Natural killer cell treated with Interleukin-12 subunit alpha and Interleukin-12 subunit beta and Interleukin-15 and Interleukin-18, amount 100 ng/mL, for 72 hours (primary cell): ENCODE measurements at places on chromosomes 11 and 22. TPM values are rescaled to one million over a fixed set of nuclear protein-coding genes. Genes with fewer than 3 reads are reported as not detected.

DNA sequence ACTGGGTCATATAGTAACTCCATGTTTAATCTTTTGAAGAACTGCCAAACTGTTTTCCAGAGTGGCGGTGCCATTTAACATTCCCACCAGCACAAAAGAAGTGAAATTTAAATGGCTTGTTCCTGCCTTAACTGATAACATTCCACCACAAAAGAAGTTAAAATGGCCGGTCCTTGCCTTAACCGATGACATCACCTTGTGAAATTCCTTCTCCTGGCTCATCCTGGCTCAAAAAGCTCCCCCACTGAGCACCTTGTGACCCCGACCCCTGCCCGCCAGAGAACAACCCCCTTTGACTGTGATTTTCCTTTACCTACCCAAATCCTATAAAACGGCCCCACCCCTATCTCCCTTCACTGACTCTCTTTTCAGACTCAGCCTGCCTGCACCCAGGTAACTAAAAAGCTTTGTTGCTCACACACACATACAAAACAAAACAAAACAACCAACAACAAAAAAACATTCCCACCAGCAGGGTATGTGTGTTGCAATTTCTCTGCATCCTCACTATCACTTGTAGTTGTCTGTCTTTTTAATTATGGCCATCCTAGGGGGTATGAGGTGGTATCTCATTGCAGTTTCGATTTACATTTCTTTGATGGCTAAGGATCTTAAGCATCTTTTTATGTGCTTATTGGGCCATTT lies 109.0 kb downstream of the FAR1 start:
- no peak overlapping the region for H3K4me3 ChIP-seq
- DNase-seq, result no peak
- no peak overlapping the region for H3K27ac ChIP-seq
- H3K27me3 ChIP-seq, result peaks cover 18% of the 10 kb centered on the region
- H3K36me3 ChIP-seq, result no peaks in the 10 kb centered on the region

DNA sequence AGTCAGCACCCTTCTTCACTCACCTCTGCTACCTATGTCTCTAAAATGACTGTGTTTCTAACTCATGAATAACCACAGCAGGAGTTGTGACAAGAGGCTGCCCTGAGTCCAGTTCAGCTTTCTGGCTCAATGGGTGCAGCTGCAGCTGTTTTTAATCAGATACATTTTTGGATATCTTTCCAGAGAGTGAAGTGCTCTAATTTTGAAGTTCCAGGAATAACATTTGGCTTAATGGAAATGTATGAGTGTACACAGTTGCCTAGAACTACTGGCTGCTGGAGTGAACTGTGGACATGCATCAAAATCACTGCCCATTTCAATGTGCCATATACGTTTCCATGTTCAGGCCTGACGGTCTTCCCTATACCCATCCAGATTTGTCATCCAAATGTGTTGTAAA lies 769.5 kb upstream of the ANO3 start:
- no peak overlapping the region for H3K27ac ChIP-seq
- no peaks in the 10 kb centered on the region for H3K36me3 ChIP-seq
- DNase-seq, result no peak
- H3K4me3 ChIP-seq, result no peak overlapping the region

The CHADL gene
- total RNA-seq, result 0.45 TPM

The CNGA4 gene
- not detected for total RNA-seq

- peaks cover 5% of the 10 kb centered on the region for H3K36me3 ChIP-seq
- H3K27me3 ChIP-seq, result peaks cover 32% of the 10 kb centered on the region
- H3K27ac ChIP-seq, result no peak overlapping the region
- H3K4me3 ChIP-seq, result no peak overlapping the region
These were observed 5.8 kb downstream of the MS4A12 start for GRCh38 chr11:60498399-60498798.

DNA sequence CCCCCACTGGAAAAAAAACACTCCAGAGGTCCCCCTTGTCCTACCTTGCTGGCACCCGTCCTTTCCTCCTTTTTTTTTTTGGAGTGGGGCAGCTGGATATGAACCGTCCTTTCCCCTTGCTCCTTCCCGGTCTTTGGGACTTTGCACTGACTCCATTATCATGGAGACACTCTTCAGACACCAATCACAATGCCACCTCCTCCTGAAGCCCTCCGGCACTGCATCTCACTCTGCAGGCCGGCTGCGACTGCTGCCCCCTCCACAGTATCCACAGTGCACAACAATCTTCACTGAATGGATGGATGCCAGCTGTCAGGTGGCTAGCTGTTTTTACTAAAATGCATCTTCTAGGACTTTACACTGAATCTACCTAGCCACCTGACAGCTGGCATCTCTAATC lies 12.7 kb upstream of the RGL4 start:
- no peaks in the 10 kb centered on the region for H3K27me3 ChIP-seq
- H3K36me3 ChIP-seq, result peaks cover 6% of the 10 kb centered on the region
- peaks cover 29% of the 10 kb centered on the region for H3K4me1 ChIP-seq
- H3K4me3 ChIP-seq, result no peak overlapping the region
- H3K27ac ChIP-seq, result peak overlapping the region; percentile 74
- DNase-seq, result no peak

- no peak overlapping the region for H3K27ac ChIP-seq
- H3K27me3 ChIP-seq, result peaks cover 27% of the 10 kb centered on the region
These were observed 183.2 kb upstream of the NECTIN1 start for GRCh38 chr11:119912229-119912628.

DNA sequence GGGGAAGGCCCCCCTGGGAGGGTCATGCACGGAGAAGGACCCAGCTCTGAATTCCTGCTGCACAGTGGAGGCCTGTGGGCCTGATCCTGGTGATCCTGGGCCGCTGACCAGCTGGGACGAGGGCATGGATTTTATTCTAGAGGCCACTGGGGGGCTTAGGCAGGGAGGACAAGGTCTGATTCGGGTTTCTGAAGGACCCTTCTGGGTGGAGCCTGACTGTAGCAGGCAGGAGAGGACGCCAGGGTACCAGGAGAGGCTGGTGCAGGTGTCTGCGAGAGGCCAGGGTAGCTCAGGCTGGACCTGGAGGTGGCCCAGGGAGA lies 31.3 kb downstream of the MPPED1 start:
- no peaks in the 10 kb centered on the region for H3K27me3 ChIP-seq
- H3K36me3 ChIP-seq, result no peaks in the 10 kb centered on the region
- no peak overlapping the region for H3K4me3 ChIP-seq
- no peak for DNase-seq

GRCh38 chr11:19092850-19093249 lies 24.1 kb upstream of the ZDHHC13 start:
- no peaks in the 10 kb centered on the region for H3K36me3 ChIP-seq
- no peak overlapping the region for H3K27ac ChIP-seq
- H3K27me3 ChIP-seq, result peaks cover 29% of the 10 kb centered on the region
- no peak overlapping the region for H3K4me3 ChIP-seq

GRCh38 chr11:11710556-11710955 lies 88.8 kb upstream of the GALNT18 start:
- H3K36me3 ChIP-seq, result peaks cover 2% of the 10 kb centered on the region
- H3K27ac ChIP-seq, result no peak overlapping the region
- H3K4me1 ChIP-seq, result no peaks in the 10 kb centered on the region
- H3K4me3 ChIP-seq, result no peak overlapping the region
- DNase-seq, result no peak
- peaks cover 27% of the 10 kb centered on the region for H3K27me3 ChIP-seq

The SLC6A5 gene
- total RNA-seq, result not detected

DNA sequence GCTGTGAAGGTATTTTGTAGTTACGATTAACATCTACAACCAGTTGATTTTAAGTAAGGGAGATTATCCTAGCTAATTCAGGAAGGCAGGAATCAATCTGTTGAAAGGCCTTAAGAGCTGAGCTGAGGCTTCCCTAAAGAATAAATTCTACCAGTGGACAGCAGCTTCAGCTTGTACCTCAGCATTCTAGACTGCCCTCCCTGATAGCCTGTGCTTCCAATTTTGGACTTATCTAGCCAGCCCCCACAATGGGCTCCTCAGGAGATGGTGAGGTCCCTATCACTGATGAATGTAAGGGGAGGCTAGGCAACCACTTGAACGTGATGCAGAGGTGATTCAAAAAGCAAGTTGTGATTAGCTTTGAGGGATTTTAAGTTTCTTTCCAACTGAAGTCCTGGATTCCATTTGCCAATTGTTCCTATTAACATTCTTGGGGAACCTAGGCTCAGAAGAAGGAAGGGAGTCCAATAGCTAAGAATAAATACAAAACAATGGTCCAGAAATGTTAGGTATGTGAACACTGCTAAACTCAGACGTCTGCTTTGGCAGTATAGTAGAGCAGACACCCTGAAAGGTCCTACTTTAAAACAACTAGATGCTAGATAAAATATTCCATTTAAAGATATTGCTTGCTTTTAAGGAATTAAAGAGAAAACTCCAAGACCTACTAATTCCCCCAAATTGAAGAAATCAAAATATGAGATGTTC lies 404.3 kb upstream of the TENM4 start:
- no peaks in the 10 kb centered on the region for H3K4me1 ChIP-seq
- DNase-seq, result no peak
- no peaks in the 10 kb centered on the region for H3K27me3 ChIP-seq
- H3K4me3 ChIP-seq, result no peak overlapping the region

The BCR gene
- 55.4 TPM for total RNA-seq

The RFPL1 gene
- not detected for total RNA-seq

The LARGE2 gene
- total RNA-seq, result 2.0 TPM

DNA sequence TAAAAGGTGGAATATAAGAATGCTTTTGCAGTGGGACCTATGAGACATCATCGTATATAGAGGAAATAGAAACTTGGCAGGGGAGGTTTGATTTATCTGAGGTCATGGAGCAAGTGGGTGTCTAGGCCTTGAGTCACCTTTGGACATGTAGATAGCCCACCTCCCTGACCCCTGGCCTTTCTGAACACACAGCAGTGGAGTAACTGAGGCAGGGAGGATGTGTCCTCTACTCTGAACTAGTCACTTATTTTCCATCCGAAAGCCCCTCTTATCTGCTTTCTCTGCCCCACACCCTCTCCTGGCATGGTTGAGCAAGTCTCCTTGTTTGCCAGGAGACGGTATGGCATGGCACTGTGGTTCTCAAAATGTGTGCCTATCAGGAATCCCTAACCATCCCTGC lies 7.9 kb downstream of the CD82 start:
- no peak for DNase-seq
- H3K27ac ChIP-seq, result peak overlapping the region; percentile 95
- peaks cover 60% of the 10 kb centered on the region for H3K4me1 ChIP-seq
- H3K4me3 ChIP-seq, result no peak overlapping the region

DNA sequence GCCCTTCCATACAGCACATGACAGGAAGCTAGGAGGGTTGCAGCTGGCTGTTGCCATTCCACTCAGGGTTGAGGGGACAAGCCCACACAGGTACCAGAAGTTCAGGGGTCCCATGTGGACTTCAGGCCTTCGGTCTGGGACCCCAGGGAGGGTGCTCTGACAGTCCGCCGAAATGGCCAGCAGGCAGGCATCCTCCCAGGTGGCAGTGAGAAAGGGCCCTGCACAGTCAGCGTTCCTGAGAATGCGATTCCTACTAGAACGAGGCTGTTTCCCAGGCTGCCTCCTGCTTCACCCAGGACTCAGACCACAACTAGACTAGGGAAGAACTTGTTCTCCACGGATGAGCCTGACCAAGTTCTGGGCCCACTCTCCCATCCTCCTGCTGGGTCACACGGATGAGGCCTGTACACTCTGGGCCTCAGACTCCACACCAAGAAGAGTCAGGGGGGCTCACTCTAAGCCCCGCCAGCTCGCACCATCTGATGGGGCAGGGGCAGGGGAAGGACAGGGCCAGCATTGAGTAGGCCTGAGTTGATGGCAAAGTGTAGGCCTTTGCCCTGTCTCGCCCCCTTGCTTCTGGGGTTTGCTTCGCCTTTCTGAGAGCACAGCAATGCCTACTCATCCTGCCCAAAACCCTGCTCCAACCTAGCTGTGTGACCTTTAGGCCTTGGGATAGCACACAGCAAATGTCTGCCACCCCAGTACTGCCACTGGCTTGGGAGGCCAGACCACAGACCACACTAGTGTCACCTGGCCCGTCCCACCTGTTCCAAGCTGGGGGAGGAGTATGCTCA lies 14.0 kb downstream of the KCNQ1OT1 start:
- no peaks in the 10 kb centered on the region for H3K36me3 ChIP-seq
- H3K4me1 ChIP-seq, result no peaks in the 10 kb centered on the region
- no peak overlapping the region for H3K4me3 ChIP-seq
- no peak overlapping the region for H3K27ac ChIP-seq
- H3K27me3 ChIP-seq, result no peaks in the 10 kb centered on the region
- no peak for DNase-seq

The ATP5MG gene
- 183 TPM for total RNA-seq

GRCh38 chr11:129143335-129143734 lies 48.8 kb downstream of the ARHGAP32 start:
- H3K4me3 ChIP-seq, result no peak overlapping the region
- H3K27ac ChIP-seq, result no peak overlapping the region
- peaks cover 3% of the 10 kb centered on the region for H3K27me3 ChIP-seq
- no peaks in the 10 kb centered on the region for H3K4me1 ChIP-seq
- no peak for DNase-seq

DNA sequence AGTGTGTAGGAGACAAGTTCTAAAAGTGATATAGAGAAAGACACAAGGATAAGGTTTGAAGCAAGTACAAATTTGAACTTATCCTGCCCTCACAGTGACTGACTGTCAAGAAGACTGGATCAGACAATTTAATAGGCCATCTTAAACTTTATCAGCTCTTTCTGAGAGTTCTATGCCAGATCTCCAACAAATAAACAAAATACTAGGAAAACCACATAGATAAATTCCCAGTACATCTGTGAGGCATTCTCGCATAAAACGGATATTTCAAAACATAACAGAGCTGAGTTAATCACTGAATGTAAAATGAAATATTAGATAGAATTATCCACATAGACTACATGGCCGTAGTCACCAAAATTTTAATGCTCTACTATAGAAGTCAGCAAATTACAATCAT lies 120.9 kb upstream of the LUZP2 start:
- H3K27ac ChIP-seq, result no peak overlapping the region
- H3K4me1 ChIP-seq, result no peaks in the 10 kb centered on the region
- no peak overlapping the region for H3K4me3 ChIP-seq

DNA sequence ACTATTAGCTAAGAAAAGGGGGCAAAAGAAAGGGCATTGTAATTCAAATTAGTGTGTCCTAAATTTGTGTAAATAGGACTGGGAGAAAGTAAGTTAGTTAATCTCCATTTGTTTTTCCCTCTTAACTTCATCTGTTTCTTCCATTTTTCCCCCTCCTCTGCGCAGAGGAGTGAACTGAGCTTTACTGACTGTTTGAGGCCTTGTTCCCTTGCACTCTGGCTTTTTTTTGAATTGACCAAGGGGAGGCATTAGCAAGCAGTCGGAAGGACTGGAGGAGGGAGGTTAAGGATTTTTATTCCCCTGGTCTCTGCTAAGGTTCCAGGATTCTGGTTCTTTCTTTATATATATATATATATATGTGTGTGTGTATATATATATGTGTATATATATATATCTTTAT lies 15.2 kb upstream of the FANCF start:
- no peak overlapping the region for H3K27ac ChIP-seq
- no peaks in the 10 kb centered on the region for H3K27me3 ChIP-seq
- no peak for DNase-seq
- H3K4me3 ChIP-seq, result no peak overlapping the region
- H3K4me1 ChIP-seq, result no peaks in the 10 kb centered on the region
- no peaks in the 10 kb centered on the region for H3K36me3 ChIP-seq

DNA sequence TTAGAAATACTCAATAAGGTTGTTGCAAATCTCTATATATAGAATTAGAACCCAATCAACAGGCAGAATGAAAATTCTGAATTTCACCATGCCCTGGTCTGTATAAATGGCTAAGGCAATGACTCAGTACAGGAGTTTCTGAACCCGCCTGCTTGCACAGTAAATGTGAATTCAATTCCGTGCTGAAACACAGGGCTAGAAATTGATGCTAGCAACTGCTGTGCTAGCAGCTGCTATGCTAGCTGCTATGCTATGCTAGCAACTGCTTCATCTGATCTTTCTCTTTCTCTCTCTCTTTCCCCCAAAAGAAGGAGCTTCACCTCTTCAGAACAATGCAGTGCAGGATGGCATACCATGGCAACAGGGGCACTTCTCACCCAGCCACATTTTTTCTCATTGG lies 9.7 kb upstream of the OR52J3 start:
- H3K27me3 ChIP-seq, result no peaks in the 10 kb centered on the region
- no peak overlapping the region for H3K4me3 ChIP-seq
- no peak for DNase-seq
- H3K36me3 ChIP-seq, result no peaks in the 10 kb centered on the region
- no peak overlapping the region for H3K27ac ChIP-seq
